ENCODE measurements at places on chromosomes 5 and 9.
A peak's percentile ranks its signal among the peaks of the same experiment; 100 is the strongest.

GRCh38 chr5:17123010-17123409, 94.4 kb upstream of the BASP1 start:
- no peak for DNase-seq

GRCh38 chr9:89756891-89757537, 152.2 kb downstream of the GADD45G start:
- DNase-seq, result no peak

- DNase-seq, result no peak
Measured at GRCh38 chr9:101618698-101619097, 23.9 kb upstream of the PPP3R2 start.

- DNase-seq, result no peak
Measured at GRCh38 chr5:54460181-54460919, 4.9 kb downstream of the HSPB3 start.

DNA sequence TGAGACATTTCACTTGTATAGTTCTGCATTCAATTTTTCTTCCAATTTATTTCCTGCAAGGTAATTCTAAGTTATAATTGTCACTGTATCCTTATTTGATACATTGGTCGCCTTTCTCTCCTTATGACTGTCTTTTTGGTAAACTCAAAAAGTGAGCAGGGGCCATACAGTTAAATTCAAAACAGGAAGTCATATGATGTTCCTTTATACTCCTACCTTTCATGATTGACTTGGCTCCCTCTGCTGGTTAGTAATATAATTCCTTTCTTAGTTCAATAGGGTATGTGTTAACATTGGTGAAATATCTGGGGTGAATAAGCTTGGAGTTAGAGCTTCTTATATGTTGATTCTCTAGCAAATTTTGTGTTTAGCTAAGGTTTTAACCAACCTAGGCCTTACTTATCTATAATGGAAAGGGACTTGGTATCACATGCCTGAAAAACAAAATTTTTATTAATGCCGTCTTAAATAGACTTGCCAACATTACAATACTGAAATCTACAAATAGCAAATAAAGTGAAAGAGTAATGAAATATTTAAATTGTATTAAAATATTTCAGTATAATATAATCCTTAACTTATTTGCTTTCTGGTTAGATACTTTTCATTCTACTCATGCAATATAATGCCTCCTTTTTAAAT, 6.0 kb upstream of the NIPBL start:
- DNase-seq, result peak; percentile 80

GRCh38 chr9:89544279-89544661, 46.4 kb upstream of the SEMA4D start:
- no peak for DNase-seq

- no peak for DNase-seq
Measured at GRCh38 chr5:78496373-78496772, 136.0 kb downstream of the SCAMP1 start.

- DNase-seq, result no peak
Measured at GRCh38 chr9:532707-533106, 308.8 kb upstream of the DMRT1 start.

DNA sequence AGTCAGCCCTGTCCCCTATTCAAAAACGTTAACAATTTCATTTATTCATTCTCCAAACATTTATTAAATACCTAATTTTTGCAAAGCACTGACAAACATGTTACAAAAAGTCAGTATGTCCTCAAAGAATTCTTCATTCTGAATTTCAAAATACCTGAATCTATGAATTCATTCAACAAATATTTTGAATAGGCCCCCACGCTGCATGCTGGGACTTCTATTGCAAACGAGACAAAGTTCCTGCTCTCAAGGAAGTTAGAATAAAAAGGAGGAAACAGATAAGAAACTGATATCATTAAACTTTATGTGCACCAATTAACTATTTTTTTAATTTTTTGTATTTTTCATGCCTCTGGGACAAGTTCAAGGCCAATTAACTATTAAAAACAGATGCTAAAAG, 26.6 kb downstream of the TRPM6 start:
- DNase-seq, result no peak

GRCh38 chr5:134177369-134178095, 782 bp upstream of the SKP1 start:
- peak; percentile 70 for DNase-seq

- no peak for DNase-seq
Measured at GRCh38 chr5:4374866-4375265, 765.3 kb upstream of the ADAMTS16 start.

- DNase-seq, result peak; percentile 55
Measured at GRCh38 chr5:127660047-127660733, 11.3 kb downstream of the CTXN3 start.

- DNase-seq, result no peak
Measured at GRCh38 chr5:73668486-73669111, 42.6 kb downstream of the ARHGEF28 start.

DNA sequence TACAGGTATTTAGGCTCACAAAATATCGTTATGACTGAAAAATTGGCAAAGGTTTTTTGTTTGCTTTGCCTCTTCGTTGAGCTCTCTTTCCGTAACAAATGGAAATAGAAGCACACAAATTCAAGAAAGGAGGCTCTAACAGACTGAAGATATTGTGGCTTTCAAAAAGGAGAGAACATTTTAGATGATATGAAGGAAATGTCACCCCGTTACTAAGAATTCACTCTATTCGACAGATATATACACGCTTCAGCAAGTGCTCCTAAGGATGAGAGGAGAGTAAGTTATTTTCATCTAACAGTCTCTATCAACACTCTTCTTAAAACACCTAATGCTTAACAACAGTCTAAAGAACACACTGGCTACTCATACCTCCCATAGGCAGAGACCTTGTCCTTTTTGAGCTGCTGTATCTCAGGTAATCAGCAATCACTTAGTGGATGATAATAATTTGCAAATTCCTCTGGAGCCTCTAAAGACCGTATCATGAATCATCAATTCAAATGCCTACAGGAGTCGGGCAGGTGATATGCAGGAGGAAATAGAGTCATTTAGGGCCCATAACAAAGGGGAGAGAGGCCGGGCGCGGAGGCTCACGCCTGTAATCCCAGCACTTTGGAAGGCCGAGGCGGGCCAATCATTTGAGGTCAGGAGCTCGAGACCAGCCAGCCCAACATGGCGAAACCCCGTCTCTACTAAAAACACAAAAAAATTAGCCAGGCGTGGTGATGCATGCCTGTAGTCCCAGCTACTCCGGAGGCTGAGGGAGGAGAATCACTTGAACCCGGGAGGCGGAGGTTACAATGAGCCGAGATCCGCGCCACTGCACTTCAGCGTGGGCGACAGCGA, 1.4 kb upstream of the HSDL2 start:
- DNase-seq, result no peak

GRCh38 chr9:99966716-99967115, 60.3 kb downstream of the STX17 start:
- no peak for DNase-seq

DNA sequence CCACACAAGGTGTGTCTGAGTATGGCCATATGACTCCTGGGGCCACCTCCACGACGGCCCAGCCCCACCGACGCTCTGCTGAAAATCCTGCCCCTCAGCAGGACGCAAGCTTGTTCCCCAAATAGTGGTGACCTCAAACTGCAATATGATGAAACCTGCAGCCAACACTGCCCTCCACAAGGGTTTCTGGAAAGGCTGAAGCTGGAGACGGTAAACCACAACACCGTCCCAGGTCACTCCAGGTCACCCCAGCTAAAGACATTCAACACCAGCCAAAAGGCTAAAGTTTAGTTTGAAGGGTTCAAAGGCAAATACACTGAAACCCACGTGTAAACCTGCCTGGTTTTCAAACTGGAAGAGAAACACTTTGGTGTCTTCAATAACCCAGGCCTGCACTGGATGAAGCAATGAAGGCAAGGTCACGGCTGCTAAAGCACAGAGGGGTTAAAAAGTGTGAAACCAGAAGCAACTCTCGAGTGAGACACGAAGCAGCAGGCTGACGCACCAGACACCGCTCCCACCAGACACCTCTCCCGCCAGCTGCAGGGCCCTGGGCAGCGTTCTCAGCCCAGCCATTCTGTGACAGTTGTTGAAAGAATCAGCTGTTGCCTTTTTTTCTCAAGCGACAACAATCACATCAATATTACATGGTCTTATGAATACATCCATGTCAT, 1.8 kb upstream of the LHX3 start:
- DNase-seq, result no peak

DNA sequence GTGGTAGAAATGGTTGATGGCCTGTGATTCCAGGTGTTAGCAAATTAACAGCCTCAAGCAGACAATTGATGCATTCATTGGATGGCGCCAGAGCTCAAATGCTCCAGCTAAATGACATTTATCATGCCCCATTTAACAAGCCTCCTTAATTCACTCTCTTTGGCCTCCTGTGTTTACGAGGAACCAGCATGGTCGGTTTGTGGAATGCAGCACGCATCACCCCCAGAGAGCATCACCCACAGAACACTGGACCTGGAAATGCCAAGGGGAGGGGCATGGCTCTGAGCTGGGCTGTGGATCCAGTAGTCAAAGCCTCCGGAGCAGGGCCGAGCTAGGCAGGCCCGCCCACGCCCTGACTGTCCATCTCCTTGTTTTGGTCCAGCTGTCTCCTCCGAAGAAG, 434.0 kb downstream of the GADD45G start:
- no peak for DNase-seq

DNA sequence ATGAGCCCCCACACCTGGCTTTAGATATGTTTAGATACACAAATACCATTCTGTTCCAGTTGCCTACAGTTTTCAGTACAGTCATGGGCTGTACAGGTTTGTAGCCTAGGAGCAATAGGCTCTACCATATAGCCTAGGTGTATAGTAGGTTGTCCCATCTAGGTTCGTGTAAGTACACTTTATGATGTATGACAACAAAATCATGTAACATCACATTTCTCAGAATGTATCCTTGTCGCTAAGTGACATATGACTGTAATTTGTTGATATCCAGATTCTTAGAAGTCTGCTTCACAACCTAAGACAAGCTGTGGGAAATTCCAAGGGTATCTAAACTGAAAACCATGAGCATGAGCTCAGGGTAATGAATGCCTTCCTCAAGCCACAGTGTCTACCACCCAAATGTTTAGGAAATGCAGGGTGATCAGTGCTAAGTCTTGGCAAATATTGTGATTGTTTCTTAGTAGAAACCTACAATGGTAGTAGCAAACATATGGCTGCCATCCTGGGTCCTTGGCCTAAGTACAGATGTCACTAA, 8.4 kb downstream of the ECM2 start:
- DNase-seq, result no peak

DNA sequence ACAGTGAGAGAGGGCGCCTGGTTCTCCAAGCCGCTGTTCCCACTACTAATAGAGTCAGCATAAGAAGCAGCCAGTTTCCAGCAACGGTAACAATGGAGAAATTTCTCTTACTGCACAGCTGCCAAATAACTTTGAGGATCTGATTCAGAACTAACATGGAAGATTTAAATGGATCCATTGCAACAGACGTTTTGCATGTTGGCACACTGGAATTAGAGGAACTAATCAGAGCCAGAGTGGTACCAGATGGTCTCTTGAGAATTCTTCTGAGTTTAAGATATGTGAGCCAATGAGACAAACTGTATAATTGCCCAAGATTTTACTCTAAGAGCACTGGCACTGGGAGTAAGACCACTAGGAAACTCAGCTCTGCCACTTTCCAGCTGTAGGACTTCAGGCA, 186.5 kb downstream of the EFNA5 start:
- DNase-seq, result no peak

DNA sequence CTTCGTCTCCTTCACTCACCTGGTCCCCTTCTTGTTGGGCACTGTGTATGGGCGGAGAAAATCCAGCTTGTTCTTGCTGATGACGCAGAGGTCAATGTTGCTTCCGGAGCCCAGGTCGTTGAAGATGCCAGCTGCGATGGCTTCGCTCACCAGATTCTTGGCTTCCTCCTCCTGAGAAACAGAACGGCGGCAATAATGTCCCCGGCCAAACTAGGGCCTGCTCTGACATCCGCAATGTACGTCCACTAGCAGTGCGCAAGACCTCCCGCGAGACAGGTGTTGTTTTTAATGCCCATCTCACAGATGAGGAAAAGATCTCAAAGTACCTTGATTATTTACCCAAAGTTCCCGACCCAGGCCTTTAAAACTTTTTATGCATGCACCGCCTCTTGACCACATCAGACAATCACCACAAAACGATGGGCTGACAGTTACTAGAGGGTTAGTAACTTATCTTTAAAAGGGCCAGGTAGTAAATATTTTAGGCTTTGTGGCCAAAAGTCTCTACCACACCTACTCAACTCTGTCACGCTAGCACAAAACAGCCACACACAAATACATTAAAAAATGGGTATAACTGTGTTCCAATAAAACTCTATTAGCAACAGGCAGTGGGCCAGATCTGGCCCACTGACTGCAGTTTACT, 58.4 kb downstream of the PSMB7 start:
- DNase-seq, result no peak

- DNase-seq, result no peak
Measured at GRCh38 chr5:67879620-67880510, 335.7 kb upstream of the PIK3R1 start.

GRCh38 chr9:131312246-131312645, 22.7 kb downstream of the PLPP7 start:
- DNase-seq, result no peak

GRCh38 chr9:35729700-35730485, 2.1 kb downstream of the TLN1 start:
- DNase-seq, result peak; percentile 49

- DNase-seq, result no peak
Measured at GRCh38 chr5:1778138-1779020, 21.3 kb downstream of the MRPL36 start.

DNA sequence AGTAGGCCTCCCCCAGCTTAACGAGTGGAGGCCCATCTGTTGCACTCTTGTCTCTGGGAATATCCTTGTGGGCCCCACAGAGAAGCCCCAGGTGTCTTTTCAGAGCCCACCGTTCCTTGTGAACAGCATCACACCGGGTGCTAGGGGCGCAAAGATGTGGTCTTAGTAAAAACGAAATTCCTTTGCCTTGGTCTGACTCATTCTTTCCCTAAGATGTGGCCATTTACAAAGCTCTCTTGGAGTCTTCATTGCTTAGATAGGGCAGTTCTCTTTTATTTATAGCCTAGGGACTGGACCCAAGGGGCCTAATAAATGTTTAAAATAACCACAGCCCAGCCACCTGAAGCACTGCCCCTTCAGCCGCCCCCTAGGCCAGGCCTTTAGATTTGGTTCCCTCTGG, 52.8 kb upstream of the RPL26L1 start:
- DNase-seq, result peak; percentile 64

DNA sequence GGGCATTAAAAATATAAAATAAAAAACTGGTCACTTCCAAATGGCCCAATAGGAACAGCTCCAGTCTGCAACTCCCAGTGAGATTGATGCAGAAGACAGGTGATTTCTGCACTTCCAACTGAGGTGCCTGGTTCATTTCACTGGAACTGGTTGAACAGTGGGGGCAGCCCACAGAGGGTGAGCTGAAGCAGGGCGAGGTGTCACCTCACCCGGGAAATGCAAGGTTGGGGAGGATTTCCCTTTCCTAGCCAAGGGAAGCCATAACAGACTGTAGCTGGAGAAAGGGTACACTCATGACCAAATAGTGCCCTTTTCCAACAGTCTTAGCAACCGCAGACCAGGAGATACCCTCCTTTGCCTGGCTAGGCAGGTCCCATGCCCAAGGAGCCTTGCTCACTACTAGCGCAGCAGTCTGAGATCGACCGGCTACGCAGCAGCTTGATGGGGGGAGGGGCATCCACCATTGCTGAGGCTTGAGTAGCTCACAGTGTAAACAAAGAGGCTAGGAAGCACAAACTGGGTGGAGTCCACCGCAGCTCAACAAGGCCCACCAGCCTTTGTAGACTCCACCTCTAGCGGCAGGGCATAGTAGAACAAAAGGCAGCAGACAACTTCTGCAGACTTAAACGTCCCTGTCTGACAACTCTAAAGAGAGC, 12.7 kb downstream of the RLN1 start:
- no peak for DNase-seq
